PC-3 (cell line): ENCODE measurements at places on chromosomes 13 and 19. TPM values are rescaled to one million over a fixed set of nuclear protein-coding genes. Genes with fewer than 3 reads are reported as not detected.

DNA sequence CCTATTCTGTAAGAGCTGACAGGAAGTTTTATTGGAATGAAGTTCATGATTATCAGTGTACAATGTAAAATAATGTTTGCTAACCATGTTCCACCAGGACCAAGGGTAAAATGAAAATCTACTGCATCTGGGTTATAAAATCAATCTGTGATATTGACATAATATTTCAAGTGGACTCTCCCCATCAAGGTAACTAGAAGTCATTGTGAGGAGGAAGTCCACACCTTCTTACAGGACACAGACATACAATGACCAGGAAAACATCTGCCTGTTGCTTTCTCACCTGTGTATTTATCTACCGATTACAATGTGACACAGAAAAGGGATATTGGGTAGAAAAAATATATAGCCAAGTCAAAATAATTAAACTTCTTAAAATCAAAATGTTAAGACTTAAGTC is 140.7 kb upstream of the RFC3 start:
- no peak for DNase-seq

GRCh38 chr13:92951273-92951890 is 275.2 kb upstream of the GPC6 start:
- DNase-seq = no peak

DNA sequence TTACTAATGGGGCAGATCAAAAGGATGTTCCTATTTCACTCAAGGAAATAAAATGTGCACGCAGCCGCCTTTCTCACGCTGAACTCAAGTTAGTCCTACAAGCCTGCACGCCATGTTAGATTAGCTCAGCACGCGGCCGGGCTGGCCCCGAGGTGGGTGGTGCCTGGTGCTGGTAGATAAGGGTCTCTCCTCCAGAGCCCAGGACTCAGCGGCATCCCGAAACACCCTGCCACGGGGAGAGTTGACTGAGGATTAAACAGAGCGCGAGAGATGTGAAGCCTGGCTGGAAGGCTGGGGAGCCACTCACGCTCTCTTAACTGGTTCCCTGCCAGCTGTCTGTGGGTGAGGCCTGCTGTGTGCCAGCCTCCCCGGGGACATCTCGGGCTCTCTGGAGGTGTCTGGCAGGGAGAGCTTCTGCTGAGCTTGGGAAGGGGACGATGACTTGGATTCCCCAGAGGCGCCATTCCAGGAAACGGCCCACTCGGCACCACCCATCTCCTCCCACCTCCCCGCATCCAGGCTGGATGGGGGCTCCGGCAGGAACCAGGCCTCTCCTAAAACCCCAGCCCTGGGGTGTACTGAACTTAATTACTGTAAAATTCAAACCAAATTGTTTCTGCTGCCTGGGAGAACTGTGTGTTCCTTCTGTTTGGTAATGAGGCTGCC is 122.2 kb downstream of the KDM4B start:
- no peak for DNase-seq

- DNase-seq = no peak
These were observed 694.3 kb upstream of the SGCG start for GRCh38 chr13:22486490-22486889.

SIGLEC14 gene
- total RNA-seq = not detected in 2 replicates

CKM gene
- not detected in 2 replicates for total RNA-seq

DAND5 gene
- 0.55 and 1.1 TPM in 2 replicates for total RNA-seq

DEDD2 gene
- 34.4 and 38.2 TPM in 2 replicates for total RNA-seq
